ENCODE measurements at places on chromosomes 3 and 15.

DNA sequence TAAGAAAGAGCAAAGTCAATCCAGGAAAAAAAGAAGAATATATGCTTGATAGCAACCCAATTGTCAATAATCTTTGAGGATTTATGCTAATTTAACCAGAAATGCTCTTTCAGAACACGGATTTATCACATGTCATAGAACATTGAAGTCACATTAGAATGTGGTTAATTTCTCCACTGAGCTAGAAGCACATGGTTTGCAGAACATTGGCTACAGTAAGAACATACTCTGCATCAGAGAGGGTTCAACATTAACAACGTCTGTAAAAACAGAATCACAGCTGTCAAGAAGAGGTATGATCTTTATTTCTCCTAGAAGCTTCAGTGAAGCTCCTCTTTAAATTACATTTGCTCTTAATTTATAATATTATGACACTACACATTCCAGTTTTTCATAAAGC is 619.7 kb upstream of the AGTR1 start:
- DNase-seq, result no peak

DNA sequence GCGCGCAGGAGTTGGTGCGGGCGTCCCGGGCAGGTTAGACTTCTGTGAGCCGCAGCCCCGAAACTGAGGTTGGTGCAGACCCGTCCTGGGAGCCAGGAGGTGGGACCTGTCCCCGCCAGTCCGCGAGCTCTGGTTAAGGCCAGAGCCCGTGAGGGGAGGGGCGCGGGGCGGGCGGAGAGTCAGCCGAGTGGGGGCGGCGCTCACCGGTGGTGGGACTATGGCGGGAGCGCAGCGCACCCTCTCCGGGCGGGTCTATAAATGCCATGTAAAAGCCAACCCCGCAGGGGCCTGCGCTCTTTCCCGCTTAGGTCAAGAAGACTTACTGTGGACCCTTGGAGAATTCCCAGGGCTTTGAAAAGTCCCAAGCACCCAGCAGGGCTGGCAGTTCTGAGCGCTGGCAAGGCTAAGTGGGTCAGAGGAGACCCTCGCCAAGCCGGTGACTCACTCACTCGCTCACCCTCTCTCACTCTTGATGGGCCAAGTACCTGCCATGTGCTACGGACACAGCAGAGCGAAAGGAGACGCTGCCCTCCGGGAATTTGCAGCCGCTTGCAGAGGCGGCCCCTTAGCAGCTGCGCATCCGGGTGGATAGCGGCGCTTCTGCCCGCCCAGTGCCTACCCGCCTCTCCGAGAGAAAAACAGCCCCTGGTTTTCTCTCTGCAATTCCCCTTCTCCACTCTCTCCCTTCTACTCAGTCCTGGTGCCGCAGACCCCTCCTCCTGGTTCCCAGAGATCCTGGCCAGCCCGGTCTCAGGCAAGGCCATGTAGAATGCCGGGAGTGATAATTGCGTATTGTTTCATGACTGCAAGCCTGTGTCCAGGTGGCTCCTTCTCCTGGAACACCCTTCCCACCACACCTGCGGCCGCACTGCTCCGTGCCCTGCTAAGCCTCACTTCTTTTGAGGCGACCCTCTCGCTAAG is at the start of gene ALDH1L1:
Gene ALDH1L1 (minus strand): TSS at position 110 of the 921 bp plus-strand sequence. CDS start 19,607 bp downstream, outside the sequence.
- no peak for DNase-seq

DNA sequence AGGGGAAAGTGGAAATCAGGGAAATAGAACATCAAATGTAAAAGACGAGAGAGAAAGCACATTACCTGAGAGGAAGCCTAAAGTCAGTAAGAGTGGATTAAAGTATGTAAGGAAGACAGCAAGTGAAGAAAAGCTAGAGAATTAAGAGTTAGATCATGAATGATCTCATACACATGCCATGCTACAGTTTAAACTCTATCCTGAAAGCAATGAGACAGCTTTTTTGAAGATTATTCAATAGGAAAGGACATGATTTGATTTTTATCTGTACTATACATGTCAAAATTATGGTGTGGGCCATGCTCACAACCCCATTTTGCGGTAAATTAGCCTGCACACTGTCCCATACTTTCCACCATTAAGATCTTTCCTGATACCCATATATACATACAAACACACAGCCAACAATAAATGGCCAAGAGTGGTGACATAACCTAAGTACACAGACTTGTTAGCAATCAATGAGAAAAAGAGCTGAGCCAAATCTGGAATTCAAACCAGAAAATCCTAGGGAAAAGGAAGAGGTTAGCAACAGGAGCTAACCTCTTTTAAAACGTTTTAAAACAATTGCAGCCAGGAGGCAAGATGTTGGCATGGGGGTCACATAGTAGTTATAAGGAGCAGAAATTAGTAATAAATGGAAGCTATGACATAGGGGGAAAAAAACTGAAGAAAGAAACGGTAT is 4.5 kb downstream of the MYO9A start:
- no peak for DNase-seq

GRCh38 chr3:185677146-185677829 is 91.2 kb downstream of the SENP2 start:
- DNase-seq, result no peak

DNA sequence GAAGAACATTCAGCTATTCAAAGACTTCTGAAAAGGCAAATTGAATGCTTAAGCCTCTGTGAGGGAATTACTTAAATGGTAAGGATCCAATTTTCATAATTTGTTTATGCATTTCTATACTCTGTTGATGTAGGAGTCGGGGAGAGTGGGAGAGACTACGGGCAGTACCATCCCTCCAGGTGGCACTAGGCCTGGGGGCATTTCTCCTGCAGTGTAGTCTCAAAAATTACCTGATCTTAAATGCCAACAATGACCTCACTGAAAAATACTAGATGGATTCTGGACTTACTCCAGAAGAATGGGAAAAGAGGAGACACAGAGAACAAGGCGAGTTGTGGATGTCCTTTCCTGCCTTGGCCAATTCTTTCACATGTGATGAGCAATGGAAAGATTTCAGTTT is 77.8 kb upstream of the PLXND1 start:
- DNase-seq, result no peak

- no peak for DNase-seq
Measured at GRCh38 chr3:155102329-155102728, 22.2 kb downstream of the MME start.

DNA sequence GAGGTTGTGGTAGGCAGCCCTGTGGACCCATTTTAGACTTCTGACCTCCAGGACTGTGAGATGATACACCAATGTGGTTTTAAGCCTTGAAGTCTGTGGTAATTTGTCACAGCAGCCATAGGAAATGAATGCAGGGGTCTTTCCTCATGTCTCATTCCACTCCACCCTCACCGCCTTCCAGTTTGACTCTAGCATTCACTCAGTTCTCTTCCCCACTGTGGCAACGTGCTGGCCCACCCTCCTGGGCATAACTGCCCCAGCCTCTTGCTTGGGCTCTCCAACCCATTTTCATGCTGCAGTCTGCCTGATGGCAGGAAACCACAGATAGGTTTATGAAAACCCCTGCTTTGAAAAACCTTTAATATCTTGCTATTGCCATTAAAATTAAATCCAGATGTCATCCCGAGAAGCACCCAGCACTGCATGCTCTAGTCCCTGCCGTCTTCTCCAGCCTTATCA is 7.3 kb upstream of the TRNT1 start:
- DNase-seq, result no peak

Measured in stimulated activated CD4-positive, alpha-beta T cell treated with anti-CD3 and anti-CD28 coated beads, TNF-alpha, amount 100 ng/mL, for 4 hours (primary cell).